Muscle of arm (tissue), 14 donors: ENCODE measurements at places on chromosomes 13 and 19. TPM values are rescaled to one million over a fixed set of nuclear protein-coding genes. Genes with fewer than 3 reads are reported as not detected.

DNA sequence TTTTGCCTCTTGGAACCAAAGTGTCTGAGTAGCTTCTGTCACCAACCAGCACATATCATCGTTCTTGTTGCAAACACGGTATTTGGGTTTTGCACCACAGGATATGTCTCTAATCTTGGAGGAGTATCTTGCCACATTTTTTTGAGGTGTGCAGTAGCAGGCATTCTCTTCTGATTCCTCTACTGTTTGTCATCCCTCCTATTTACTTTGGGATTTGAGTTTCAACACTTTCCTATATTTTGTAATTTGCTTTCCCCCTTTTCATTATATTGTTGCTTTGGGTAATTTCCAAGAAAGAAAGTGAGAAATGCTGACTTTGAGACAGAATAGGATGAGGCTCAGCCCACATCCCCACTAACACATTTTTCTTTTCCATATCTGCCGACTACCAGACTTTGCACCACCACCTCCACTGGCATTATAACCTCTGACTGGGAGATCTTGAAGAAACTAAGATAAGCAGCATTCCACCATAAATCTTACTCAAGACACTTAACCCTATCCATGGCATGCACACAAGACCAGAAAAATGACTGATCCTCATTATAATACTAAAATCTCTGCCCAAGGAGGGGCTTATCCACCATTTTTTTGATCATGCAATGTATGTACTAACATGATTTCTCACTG, 12.0 kb upstream of the DZIP1 start:
- DNase-seq: no peak

TYROBP gene
- 11.9 TPM for polyA plus RNA-seq

GRCh38 chr13:51067706-51068105, 43.4 kb downstream of the C13orf42 start:
- DNase-seq: no peak

FPR3 gene
- polyA plus RNA-seq: 0.75 TPM

DNA sequence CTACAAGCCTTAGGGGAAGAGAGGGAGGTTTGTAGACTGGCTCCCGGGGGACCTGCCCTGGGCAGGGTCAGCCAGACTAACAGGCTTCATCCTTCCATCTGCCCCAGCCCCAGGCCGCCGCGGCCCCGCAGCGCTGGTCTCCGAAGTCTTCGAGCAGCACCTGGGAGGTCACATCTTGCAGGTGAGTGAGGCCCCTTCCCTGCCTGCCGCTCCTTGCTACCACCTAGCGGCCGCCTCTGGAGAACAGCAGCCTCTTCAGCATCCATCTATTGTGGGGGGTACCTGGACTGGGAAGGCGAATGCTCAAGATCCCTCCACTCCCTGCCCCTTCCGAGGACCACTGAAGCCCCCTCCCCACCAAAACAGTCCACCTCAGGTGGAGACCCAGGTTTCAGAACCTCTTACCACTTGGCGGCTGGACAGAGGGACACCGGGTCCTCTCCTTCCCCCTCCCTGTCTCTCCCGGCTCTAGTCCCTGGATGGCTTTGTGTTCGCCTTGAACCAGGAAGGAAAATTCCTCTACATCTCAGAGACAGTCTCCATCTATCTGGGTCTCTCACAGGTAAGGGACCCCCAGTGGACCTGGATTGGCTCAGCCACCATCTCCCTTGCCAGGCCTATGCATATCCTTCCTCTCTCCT, 12.7 kb downstream of the NPAS1 start:
- DNase-seq: no peak
